ENCODE measurements at places on chromosomes 12 and 14.

- DNase-seq: no peak
These were observed 15.6 kb downstream of the SMUG1 start for GRCh38 chr12:54173066-54173726.

- no peak for DNase-seq
These were observed 171.4 kb downstream of the KIF26A start for GRCh38 chr14:104309657-104310369.

GRCh38 chr12:98399532-98399931 lies 115.9 kb upstream of the TMPO start:
- peak; percentile 78 for DNase-seq

GRCh38 chr12:18486036-18486435 lies 224.7 kb downstream of the PIK3C2G start:
- no peak for DNase-seq

DNA sequence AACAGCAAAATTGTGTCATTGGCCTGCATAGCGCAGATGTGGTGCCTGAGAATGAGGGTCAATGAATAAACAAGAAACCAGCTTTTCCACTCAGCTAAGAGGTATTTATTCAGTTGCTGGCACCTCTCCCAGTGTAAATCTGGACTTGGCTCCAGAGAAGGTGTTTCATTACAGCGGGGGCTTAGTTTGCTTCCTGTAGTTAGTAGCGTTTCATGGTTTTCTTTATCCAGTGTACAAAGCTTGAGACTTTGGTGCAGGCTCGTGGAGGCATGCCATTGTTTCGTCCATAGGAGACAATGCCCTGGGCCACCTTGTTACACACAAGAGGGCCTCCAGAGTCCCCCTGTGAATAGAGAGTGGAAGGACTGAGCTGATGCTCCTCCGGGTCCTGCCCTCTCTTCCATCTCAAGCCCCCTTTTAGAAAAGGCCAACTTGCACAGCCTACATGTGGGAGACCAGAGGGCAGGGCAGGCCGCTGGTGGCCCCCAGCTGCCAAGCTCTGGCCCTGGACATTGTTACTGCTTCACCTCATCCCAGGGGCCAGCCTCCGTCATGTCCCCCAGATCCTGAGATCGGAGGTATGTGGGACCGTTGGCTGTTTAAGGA lies 3.0 kb downstream of the GZMB start:
- DNase-seq: peak; percentile 67

DNA sequence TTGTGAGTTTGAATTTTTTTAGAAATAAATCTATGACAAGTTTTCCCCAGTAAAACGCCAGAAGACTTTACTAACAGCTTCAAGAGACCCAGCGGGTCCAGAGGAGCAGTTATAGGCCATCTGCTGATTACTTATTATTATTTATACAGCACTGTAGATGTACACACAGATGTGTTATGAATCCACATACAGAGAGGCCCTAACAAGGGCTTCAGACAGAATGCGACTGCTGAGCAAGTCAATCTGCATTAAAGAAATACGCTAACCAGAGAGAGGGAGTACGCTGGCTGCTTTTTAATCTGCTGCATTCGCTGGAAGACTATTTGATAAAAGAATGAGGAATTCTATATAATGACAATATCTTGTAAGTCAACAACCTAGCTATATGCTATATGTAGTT lies 32.5 kb downstream of the ATF7 start:
- DNase-seq: no peak

DNA sequence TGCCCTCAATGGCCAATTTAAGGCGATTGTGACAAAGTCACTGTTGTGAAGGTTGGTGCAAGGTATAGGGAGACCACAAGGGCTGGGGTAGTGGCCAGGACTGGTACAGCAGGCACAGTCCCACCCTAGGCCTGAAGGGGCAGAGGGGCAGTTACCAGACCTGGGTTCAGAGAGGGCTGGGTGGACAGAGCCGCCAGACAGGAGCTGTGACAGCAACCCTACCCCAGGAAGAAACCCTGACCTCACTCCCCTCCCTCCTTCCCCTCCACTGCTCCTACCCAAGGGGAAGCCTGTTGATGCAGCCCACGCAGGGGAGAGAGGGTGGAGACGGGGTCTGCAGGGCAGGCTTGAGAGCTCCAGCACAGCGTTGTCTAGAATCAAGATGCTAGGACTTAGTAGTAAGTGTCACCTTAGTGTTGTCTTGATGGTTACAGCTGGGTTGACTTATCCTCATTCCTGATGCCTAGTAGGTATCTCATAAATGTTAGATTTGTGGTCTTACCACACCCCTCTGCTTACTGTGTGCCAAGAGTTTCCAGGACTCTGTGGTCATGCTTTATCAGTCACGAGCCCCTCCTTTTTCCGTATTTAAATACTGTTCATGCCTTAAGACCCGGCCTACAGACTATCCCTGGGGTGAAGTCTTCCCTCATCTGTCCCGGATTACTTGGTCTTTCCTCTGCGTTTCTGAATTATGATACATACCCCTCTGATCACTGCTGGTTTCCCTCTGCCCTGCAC lies 14.4 kb downstream of the EML1 start:
- no peak for DNase-seq

- DNase-seq: no peak
These were observed 36.5 kb upstream of the CCDC88C start for GRCh38 chr14:91454155-91454554.

DNA sequence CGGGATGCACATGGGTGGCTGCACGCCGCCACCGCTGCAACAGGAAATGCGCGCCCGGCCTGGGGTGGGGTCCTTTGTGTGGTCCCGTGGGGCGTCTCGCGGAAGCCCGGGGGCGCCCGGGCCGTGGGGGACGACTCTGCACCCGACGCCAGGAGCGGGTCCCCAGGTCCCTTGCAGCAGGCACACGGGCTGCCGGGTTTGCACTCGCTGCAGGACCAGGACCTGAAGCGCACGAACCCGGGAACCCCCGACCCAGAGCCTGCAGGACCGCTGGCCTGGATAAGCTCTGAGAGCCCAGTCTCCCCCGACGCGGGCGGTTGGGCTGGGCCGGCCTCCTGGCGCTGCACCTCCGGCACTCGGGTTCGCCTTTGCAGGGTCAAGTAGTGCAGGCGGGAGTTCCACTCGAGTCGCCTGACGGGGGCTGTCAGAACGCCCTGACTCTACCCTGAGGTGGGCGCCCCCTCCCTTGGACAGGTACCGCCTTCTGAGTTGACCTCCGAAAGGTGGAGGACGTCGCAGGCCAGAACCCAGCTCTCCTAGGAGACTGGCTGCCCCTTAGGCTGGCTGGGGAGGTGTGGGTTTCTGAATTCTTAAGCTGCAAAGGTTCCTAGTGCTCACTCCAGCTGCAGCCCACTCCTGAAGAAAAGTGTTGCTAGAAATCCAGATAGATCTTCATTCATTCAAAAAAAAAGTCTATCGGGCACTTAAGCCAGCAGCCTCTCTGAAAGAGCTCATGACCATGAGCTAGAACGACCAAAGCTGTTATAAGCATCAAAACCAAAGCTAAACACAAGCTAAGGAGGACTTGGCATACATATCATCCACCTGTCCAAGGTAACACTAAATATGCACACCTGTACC lies 68.0 kb downstream of the RNF34 start:
- no peak for DNase-seq

GRCh38 chr14:35078082-35078481 lies 32.0 kb downstream of the FAM177A1 start:
- DNase-seq: no peak

DNA sequence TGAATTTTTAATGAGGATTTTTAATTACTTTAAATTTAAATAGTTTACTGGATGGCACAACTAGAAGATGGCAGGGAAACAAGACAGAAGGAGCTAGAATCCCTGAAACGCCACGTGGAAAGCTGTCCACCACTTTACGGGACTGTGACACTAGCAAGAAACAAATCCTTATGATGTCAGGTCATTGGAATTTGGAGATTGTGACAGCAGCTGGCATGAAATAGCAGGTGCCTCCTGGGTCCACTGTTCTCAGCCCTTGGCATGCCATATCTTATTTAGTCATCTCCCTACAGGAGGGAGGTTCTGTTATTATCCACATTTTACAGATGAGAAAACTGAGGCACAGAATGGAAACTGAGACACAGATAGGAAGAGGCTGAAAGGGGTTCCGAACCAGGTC lies 113.8 kb downstream of the BCL11B start:
- no peak for DNase-seq

GRCh38 chr12:117023998-117024960 lies 74.9 kb downstream of the TESC start:
- no peak for DNase-seq

DNA sequence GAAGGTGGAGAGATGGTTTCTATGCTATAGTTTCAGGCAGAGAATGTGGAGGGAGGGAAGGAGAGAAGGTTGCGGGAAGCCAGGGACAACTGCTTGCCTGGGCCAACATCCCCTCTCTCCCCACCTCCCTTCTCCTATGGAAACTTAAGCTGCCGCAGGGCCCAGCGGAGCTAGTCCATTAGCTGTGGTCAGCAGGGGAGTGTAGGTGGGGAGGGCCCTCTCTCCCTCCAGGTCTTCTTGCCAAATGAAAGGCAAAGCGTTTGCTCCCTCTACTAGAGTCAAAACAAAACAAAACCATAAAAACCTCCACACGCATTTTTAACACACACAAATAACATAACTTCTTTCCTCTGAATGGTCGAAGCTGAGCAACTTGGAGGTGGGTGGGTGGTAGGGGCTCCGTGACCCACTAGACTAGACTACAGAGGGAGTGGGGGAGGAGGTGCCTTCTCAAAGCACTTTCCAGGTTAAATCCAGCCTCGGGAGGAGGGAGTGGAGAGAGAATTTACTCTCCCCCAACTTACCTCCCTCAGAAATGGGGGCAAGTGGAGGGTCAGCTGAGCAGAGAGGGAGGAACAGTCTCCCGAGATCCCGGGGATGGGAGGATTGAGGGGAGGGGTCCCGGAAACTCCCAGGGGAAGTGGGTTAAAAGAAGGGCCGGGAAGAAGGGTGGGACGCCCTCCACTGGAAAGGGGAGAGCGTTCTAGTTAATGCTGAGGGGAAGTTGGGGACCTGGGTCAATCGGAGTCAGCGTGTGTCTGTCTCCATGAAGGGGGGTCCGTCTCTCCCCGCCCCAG lies 4.6 kb upstream of the CACNB3 start:
- peak; percentile 50 for DNase-seq

- no peak for DNase-seq
These were observed 21.6 kb upstream of the TESC start for GRCh38 chr12:117120787-117121186.

- DNase-seq: no peak
These were observed 39.4 kb downstream of the MIPOL1 start for GRCh38 chr14:37237094-37237493.

DNA sequence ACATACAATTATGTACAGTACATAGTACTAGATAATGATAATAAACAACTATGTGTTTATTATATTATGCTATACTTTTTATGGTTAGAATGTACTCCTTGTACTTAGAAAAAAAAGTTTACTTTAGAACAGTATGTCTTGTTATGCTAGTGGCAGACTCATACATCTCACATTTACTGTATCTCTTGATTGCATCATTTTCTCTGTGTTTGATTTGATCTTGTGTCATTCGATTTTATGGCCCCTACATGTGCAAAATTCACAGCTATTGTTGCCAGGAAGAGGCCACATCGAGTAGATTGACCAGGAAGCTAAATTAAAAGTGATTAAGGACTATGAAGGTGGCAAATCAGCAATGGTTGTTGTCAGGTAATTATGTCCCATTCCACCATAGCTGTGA lies 153.0 kb downstream of the PCNX1 start:
- DNase-seq: no peak

GRCh38 chr14:74653386-74654138 lies 41.5 kb upstream of the LTBP2 start:
- DNase-seq: no peak

DNA sequence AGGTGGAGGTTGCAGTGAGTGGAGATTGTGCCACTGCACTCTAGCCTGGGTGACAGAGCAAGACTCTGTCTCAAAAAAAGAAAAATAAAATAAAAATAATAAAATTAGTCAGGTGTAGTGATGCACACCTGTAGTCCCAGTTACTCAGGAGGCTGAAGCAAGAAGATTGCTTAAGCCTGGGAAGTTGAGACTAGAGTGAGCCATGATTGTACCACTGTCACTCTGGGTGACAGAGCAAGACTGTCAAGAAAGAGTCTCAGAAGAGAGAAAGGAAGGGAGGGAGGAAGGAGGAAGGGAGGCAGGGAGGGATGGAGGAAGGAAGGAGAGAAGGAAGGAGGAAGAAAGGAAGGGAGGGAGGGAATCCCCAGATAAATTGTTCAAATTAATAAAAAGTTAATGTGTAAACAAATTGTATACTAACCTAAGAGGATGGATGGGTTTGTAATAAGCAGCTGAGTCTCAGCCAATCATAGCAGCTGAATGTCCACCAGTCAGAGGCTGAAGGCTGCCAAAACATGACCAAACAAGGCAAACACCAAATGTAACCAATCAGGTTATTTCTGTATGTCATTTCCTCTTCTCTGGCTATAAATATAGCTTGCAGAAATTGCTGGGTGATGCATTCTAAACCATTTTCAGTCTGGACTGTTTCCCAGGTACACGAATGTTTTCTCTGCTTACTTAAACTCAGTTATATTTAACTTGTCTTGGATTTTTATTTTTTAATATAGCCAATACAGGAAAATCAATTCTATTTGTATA lies 6.1 kb upstream of the CDCA4 start:
- peak; percentile 60 for DNase-seq

DNA sequence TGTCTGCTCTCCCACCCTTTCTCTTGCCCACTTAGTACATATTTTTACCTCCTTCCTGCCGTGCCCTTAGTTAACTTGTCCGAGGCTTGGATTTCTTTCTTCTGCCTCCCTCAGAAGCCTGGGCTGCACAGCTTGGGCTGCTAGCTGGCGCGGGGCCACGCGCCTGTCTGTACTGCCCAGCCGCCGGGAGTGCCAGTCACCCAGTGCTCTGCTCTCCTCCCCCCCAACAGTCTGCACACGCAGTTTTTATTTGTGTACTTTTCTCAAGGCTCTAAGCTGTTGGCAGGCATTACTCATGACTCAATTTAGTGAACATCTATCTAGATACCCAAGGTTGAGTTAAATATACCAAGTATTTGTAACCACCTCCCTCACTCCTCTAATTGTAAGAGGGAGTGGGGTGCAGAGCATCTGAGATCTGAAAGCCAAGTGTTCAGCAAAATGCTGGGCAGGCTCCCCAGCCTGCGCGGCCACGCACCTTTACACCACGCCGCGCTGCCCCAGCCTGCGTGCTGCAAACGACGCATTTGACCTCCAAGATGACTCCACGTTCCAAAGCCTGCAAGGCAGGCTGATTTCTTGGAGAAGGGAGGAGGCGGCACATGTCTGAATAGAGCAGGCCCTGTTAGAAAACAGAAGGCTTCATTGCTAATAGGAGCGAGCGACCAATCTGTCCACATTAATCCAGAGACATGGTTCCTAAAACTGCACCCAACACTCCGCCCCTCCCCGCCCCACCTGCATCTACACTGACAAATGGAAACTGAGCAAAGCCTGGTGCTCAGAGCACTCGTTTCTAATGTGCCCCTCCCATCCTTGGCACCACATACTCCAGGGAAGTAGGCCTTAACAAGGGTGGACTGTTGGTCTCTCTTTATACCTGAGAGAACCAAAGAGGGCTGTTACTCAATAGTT lies 18.2 kb upstream of the CACNA2D4 start:
- peak; percentile 82 for DNase-seq

- DNase-seq: peak; percentile 35
These were observed 27.0 kb downstream of the MAP3K9 start for GRCh38 chr14:70782361-70782760.
